ENCODE measurements at places on chromosomes 5 and 9. TPM values are rescaled to one million over a fixed set of nuclear protein-coding genes. Genes with fewer than 3 reads are reported as not detected.

CCDC187 gene
- total RNA-seq = under 0.01 TPM

GRCh38 chr5:14035859-14036503 lies 91.5 kb upstream of the DNAH5 start:
- peak; percentile 100 for DNase-seq

DNA sequence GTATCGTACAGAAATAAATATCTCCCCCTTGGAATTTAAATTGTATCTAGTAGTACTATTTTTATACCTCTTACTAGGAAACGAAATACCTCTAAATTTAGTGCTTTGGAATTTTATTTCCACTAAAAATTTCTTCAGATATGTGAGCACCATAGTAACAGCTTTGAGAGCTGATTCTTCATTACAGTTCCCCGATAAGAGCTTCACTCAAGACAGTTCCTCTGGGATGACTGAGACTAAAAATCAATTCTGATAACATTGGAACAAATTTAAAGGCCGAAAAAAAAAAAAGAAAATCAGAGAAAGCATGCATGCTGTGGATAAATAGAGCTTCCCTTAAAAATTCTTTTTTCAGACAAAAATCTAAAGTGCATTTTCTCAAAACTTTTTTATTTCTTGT lies 68.5 kb upstream of the MEF2C start:
- no peak for DNase-seq

- no peak for DNase-seq
These were observed 2.7 kb upstream of the LARS1 start for GRCh38 chr5:146185161-146185560.

GRCh38 chr5:136065588-136065987 lies 36.8 kb downstream of the TGFBI start:
- DNase-seq = no peak

- DNase-seq = no peak
These were observed 880 bp upstream of the PTPDC1 start for GRCh38 chr9:94083384-94083783.

DNA sequence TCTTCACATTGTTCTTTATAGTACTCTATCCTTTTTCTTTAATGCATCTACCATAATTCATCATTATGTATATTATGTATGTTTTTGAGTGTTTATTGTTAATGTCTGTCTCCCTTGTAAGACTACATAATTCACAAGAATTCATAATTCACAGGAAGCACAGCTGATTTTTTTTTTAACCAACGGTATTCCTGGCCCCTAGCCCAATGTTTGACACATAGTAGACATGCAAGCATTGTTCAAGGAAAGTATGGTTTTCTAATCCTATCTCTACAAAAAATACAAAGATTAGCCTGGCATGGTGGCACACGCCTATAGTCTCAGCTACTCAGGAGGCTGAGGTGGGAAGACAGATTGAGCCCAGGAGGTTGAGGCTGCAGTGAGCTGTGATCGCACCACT lies 160.6 kb downstream of the PPP2R2B start:
- DNase-seq = no peak

- no peak for DNase-seq
These were observed 968.8 kb downstream of the TLE1 start for GRCh38 chr9:80720579-80720978.

DNA sequence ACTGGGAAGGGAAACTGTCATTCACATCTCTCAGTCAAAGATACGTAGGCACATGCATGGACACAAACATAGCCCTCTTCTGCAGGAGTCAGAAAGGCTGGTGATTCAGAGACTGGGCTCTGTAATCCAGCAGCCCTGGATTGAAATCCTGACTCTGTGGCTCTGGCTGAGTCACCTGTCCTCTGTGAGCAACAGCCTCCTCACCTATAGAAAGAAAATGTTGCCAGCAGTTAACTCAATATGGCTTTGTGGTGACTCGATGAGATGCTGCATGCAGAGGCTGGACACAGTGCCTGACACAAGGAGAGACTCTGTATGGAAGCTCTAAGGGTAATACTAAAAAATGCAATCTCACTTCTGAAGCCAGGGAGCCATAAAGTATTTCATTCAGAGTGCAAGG lies 23.9 kb upstream of the CDKN2AIPNL start:
- no peak for DNase-seq

PAPPA gene
- 15.5 TPM for total RNA-seq

- no peak for DNase-seq
These were observed 10.9 kb downstream of the PTCH1 start for GRCh38 chr9:95505717-95506427.

DNA sequence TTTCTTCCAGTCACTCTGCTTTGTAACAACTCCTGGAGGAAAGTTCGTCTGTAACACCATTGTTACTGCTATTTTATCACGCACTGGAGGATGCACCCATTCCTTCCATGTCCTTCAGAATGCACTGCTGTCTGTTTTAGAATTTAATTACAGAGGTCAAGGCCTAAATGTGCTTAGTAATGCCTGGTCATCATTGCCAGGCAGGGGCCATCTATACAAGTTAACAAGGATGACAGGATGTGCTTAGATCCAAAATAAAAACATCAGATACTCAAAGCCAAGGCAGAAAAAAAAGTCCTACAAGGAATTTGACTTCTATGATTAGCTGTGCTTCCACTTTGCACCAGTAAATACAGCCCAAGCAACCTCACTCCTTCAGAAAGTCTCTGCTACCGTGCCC lies 371.4 kb downstream of the SEMA5A start:
- no peak for DNase-seq

GABRA6 gene
- total RNA-seq = not detected

REEP2 gene
- total RNA-seq = 40.2 TPM

DNA sequence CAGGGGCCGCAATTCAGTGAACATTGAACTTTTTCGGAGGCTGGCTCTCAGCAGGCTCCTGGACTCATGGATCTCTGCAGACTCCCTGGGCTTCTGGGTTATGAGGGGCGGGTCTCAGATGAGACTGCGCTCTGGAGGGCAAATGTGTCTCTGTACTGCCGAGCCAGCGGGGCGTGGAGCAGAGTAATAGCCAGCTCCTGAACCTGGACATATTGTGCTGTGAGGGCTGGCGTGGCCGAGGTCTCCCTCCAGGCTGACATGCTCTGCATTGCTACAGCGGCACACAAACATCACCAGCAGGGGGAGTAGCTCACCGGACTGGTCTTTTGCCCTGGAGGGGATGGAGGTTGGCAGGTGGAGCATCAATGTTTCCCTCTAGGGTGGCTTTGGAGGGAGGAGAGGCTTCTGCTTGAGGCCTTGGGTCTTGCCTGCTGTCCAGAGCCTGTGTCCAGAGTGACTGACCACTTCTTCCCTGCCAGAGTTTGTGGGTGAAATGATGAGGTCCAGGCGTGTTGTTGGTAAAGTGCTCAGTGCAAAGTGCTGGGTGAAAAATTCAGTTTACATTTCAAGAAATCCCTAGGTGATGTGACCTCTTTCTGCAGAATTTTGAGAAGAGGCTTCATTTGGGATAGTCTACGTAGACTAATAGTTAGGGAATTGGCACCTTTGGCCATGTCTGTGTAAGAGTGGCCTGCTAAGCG lies 10.9 kb upstream of the GADD45G start:
- DNase-seq = no peak

- DNase-seq = no peak
These were observed 497.1 kb downstream of the ARHGEF28 start for GRCh38 chr5:74122979-74123590.

DNA sequence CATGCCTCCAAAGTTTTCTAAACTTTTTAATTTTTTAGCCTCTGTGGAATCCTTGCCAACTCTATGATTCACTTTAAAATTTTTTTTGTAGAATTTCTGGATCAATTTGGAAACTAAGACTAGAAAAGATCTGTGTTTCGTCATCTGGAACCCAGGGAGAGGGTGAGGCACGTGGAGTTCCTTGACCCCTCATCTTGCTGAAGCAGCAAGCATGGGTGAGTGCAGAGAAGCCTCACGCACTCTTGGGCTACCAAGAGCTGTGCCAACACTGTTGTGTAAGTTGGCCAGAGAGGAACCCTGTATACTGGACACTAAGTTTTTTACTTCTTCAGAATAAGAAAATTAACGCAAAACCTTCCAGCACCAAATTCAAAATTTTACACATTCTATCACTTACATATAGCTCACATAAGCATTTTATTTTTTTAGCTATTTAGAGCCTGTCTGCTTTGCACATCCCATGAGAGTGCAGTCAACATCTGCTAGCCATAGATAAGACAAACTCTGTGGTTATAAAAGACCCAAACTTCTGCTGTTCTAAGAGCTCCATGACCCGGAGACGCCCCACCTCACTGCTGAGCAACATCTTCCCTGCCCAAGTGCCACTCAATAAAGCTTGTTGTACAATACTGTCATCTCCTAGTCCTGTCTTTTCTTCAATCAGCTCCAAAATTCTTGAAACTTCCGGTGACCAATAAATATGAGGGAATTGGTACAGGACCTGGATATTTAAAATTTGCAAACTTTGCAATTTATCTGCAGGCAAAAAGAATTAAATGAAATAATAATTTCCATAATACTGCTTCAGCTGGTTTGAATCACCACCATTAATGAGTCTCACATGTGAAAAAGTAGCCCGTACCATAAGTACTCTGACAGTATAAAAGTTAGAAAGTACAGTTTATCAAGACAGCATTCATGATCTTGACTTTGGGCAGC lies 69.7 kb upstream of the ADCY2 start:
- DNase-seq = no peak

KIAA1958 gene
- total RNA-seq = 7.1 TPM

DNA sequence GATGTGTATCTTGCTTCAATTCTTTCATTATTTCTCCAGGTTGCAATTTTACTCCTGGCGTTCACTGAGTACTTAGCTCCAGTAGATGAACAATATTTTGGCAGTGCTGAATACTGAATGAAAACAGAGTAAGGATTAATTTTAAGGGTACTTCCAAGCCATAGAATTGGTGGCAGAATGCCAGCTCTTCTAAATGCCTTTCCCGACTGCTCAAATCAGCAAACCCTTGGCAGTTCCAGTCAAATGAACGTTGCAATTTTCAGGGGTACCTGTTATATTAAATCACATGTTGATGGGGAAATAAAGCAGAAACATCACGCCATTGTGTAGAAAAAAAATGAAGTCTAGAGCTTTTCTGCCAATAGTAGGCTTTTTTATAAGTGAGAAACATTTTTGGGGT lies 282.4 kb upstream of the RPS23 start:
- DNase-seq = no peak

All from kidney epithelial cell (primary cell).